Lower leg skin (tissue), 4 donors: ENCODE measurements at places on chromosomes 13 and 19.

DNA sequence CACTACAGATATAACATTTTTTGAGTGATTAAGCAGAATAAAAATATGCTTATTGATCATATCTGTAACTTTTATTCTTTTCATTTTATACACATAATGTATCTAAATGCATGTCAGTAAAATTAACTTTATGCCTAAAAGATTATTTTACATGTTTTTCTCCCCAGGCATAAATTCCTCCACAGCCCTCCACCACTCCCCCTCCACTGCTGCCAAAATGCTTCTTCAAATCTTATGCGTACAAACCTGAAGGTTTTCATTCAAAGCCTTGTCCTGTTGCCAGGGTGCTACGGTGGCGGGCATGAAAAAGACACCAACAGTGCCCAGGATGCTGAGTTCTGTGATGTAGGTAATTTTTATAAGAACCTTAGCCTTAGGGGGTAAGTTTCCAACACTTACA lies 52.9 kb downstream of the PARP4 start:
- no peak for DNase-seq

GRCh38 chr19:17370026-17370587 lies 7.0 kb downstream of the PLVAP start:
- DNase-seq: no peak

DNA sequence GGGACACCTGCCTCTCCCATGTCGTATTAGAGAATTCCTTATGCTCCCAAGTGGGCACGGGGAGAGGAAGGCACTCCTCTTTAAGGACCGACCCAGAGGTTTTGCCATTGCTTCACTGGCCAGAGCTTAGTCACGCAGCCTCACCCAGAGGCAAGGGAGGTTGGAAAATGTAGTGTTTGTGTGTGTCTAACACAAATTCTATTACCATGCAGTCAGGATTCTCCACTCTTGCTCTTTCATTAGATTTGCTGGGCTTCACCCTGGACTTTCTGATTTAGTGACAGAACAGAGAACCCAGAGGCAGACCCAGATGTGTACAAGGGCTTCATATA lies 14.6 kb upstream of the NCCRP1 start:
- DNase-seq: no peak

DNA sequence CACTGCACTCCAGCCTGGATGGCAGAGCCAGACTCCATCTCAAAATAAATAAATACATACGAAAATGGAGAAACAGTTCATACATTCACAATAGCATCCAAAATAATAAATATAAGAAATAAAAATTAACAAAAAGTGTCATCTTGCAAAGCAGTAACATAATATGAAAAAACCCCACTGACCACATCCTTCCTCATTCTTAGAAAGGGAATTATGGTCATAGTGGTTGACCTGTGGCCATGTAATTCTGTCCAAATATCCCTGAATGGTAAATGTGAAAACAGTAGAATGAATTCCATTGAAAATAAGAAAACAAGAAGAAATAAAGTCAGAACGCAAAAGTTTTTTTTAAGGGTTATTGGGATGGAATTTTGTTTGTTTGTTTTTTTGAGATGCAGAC lies 7.0 kb upstream of the CDC42EP5 start:
- no peak for DNase-seq

- no peak for DNase-seq
Measured at GRCh38 chr19:40453151-40453735, 9.1 kb upstream of the SERTAD3 start.

DNA sequence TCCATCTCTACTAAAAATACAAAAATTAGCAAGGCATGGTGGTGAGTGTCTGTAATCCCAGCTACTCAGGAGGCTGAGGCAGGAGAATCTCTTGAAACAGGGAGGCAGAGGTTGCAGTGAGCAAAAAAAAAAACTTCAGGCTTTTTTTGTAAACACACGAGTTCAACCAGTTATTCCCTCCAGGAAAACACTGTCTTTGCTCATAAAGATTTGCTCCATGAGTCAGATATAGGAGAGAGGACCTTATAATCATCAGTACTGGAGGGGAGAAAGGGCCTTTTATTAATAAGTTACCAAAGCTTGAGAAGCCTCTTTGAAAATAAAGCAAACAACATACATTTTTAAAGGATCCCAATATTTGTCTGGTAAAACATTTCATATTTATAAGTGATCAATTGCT lies 110.7 kb downstream of the EFNB2 start:
- no peak for DNase-seq

DNA sequence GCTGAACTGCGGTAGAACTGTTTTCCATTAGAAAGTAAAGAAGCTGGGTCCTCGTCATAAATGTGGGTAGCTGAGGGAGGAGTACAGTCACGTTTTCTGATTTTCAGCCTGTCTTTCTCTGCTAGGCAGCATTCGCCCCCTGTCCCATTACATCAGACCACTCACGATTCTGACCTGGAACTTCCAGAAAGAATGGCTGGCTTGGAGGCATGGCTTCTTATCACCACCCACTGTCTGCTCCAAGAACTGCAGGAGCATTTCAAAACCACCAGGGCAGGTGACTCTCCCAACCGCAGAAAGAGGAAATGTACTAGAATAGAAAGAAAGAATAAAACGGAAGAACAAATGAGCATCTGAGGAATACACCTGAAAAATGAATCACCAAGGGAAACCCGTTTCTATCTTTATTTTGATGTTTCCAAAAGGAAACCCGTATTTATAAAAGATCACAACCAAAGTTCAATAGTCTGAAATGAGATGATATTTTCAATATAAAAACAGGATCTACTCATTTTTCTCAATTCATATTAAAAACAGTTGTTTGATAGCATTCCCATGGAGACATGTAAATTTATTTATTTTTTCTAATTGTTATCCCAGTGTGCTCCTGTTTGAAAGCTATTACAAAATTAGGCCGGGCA lies 22.1 kb upstream of the POMP start:
- no peak for DNase-seq

DNA sequence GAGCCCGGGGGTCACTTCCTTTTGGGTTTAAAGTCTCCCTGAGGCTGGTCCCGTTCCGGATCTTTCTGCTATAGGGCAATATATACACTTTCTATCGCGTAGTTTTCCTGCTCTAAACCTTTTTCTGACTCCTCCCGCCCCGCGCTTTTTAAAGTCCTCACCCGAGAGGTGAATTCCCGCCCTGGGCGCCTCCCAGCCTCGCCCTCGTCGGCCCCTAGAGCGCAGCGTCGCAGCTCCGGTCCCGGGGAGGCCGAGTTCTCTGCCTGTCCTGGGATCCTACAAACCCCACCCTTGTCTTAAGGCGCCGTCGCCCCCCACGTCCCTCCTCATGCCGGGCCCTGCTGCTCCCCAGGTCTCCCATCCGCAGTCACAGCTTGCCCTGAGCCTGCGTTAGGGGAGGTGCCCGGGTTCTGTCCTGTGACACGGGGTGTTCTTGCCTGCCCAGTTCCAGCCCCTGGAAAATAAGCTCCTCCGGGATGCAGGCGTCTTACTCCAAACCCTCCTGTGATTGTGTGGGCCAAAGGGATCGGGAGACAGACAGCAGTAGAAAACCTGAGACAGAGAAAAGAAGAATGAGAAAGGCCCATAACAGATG lies 491 bp downstream of the ZNF525 start:
- DNase-seq: no peak

GRCh38 chr13:44583137-44583536 lies 7.0 kb upstream of the TSC22D1 start:
- no peak for DNase-seq

GRCh38 chr13:29801737-29802305 lies 48.6 kb downstream of the UBL3 start:
- DNase-seq: no peak

DNA sequence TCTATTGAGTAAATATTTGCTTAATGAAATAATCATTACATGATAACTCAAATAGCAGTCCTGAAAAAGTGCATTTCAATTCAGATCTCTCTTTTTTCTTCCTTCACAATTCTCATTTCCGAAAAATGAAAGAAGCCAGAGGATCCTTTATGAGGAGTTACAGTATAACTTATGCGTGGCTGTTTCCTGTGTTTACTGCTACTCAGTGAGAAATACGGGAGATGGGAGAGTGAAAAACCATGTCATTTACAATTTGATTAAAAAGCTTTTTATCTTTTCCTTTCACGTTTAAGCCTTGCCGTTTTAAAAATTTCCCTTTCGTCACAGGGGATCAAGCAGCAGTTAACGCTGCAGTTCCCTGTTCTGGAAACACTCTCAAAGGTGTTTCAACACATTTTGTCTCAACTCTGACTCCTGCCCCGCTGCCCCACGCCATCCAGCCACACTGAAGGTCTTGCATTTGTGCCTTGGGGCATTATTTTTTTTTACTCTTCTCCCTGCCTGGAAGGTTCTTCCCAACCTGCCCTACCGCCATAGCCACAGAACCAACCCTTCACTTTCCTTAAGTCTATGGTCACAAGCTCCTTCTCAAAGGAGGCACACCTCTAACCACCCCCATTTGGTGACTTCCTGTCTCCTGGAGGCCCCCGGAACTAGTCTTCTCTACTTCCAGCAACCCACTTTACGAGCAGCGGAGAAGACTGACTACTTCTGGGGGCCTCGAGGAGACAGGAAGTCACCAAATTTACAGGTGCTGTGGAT lies 17.0 kb downstream of the KL start:
- DNase-seq: no peak

- peak; percentile 90 for DNase-seq
Measured at GRCh38 chr13:91347996-91348905, 764 bp downstream of the MIR17HG start.

DNA sequence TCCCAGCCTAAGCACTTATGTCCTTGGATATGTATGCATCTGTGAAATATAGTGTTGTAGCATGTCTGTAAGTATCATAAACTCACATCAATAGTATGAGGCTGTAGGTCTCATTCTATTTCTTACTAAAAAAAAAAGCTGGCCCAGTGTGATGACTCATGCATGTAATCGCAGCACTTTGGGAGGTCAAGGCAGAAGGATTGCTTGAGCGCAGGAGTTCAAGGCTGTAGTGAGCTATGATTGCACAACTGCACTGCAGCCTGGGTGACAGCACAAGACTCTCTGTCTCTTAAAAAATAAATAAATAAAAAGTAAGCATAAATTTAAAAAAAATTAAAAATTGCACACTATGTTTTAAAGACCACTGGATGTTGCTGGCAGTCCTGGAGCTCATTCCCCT lies 79.1 kb upstream of the SPATA13 start:
- DNase-seq: no peak

- DNase-seq: no peak
Measured at GRCh38 chr13:62920159-62920558, 1504.5 kb upstream of the PCDH20 start.
